Stimulated activated naive CD4-positive, alpha-beta T cell treated with Interleukin-2 at 50 U/mL for 16 hours (primary cell): ENCODE measurements at places on chromosomes 7 and 10.

DNA sequence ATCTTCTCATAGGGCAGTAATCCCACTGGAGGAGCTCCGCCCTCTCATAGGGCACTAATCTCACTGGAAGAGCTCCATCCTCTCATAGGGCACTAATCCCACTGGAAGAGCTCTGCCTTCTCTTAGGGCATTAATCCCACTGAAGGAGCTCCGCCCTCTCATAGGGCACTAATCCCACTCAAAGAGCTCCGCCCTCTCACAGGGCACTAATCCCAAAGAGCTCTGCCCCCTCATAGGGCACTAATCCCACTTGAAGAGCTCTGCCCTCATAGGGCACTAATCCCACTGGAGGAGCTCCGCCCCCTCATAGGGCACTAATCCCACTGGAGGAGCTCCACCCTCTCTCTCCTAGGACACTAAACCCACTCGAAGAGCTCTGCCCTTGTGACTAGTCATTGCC, 3.4 kb upstream of the FUOM start:
- no peak for DNase-seq

GRCh38 chr10:43156590-43157341, 18.5 kb downstream of the CSGALNACT2 start:
- no peak for DNase-seq

GRCh38 chr7:157523766-157524421, 187.1 kb downstream of the DNAJB6 start:
- DNase-seq = no peak

DNA sequence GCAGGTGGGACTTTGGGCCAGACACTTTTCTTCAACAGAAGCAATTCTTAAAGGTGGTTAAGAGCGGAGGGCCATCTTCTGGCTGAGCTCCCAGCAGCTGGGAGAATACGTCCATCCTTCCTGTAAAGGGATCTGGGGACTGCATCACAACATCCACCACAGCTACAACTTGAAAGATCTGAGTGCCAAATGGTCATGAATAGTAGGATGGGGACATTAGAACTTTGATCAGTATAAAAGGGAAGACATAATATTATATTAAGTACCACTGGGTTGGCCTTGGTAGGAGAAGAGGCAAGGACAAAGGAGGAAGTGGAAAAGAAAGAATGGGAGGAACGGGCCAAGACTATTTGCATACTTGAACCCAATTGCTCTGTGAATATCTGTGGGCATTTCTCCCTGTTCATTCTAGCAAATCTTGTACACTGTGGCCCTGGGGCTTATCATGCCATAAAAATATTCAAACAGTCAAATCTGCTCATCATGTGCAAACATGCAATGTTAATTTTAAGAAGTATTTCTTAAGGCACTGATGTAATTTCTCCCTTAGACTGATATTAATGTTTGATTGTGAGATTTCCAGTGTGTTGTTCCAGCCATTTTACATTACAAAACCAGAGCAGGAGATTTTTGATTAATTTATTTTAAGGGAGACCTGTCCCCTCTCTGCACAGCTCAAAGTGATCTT, 65.5 kb upstream of the CREB5 start:
- DNase-seq = no peak

GRCh38 chr10:62620491-62620890, 184.0 kb upstream of the ADO start:
- DNase-seq = no peak

- DNase-seq = no peak
Measured at GRCh38 chr7:49513911-49514310, 259.5 kb upstream of the VWC2 start.

DNA sequence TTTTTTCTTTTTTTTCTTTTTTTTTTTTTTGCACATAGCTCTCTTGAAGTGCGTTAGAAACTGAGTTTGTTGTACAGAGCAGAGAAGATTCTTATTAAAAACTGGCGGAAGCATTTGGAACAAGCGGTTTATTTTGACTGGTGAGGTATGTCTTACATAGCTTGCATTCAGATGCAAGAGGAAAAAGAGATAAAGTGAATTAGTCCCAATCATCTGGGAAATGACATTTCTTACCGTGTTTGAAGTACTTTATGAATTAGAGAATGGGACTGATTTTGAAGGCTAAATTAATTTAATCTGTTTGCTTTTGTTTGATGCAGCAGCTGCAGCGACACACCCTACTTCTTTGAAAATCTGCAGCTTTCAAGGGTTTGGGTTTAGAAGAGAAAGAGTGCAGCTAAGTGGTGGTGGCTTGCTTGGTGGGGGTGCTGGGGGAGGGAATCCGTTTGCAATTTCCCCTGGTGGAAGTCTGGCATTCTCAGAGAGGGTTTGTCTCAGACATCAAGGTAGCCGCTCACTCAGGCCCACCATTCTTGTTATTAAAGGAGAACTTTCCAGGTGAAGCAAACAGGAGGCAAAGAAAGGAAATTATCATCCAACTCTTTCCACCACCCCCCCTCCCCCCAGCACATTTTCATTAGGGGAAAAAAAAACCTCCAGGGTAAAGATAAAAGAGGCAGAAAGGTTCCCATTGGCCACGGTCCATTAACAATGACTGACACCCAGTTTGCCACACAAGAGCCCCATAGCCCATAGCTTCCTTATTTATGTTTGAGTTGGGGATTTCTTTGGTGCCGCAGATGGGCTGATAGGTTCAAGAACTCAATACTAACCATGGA, 231.7 kb downstream of the SKIDA1 start:
- DNase-seq = no peak

DNA sequence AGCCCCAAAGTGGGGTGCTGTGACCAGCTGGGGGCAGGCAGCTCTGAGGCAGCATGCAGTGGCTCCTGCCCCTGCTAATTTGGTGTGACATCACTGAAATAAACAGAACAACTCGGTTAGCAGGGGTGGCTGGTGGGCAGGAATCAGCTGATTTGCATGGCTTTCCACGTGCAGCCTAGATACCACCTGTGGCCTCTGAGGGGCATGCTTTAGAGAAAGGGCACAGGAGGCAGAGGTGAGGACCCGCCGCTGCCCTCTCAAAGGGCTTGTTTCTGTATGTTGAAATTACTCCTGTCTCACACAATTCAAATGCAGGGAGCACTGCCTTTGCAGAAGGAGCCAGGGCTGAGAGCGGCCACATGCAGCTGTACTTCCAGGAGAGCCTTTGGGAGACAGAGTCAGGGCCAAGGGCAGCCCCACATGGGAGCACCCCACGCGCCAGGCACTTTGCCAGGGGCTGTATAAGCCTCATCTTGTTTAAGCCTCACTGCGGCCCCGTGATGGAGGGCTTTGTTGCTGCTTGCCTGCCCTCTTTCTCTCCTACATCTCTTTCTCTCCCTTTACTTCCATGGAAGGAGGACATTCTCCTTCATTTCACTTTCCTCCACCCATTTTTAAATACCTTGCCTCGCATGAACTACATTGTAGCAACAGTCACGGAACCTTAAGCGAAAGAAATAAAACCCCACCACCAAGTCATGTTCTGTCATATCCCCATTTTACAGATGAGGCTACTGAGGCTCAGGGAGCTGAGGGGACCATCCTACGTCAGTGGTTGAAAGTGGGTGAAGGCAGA, 137.7 kb downstream of the ZMIZ1 start:
- no peak for DNase-seq

GRCh38 chr7:46557781-46558180, 636.7 kb upstream of the IGFBP3 start:
- no peak for DNase-seq

DNA sequence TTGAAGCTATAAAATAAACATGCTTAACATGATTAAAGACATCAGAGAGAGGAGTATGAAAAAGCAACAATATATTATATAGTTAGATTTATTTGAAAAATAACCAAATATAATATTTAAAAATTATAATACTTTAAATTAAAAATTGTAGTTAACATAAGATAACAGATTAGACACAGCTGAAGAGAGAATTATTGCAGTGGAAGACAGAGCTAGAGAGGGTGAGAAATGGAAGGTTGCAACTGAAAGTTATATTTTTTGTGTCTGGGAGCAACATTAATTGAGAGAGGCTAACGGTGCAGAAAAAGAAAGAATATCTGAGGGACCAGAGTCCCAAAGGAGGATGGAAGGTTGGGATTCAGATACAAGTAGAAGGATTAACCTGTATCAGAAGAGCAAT, 548.9 kb upstream of the FZD8 start:
- no peak for DNase-seq

- no peak for DNase-seq
Measured at GRCh38 chr10:106139915-106140314, 1024.6 kb downstream of the SORCS1 start.

DNA sequence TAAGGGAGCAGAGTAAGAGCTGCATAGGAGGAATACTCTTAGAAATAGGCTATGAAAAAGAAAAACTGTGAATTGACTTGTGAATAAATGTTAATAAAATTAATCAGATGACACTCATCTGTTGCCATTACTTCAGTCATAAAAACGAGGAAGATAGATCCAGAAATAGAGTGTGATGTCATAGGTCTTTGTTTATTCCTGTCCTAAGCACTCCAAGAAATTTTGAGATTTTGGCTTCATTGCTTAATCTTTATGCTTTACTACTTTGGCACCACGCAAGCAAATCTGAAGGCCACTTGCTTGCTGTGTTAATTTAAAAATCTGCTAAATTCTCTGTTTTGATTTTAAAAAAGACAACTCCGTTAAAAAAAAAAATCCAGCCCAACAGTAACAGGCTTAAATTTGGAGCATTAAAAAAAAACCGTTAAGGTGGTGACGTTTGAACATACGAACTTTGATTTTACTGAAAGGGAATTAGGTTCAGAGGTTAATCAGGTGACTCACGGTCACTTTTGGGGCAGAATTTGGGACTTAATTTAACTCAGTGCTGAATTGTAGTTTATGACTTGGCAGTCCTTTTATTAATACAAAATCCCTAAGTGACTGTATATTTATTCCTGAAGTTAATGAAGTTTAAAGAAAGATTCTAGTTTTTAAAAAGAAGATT, 3.4 kb downstream of the IFRD1 start:
- no peak for DNase-seq

GRCh38 chr10:73433538-73433867, at the start of gene MSS51:
MSS51 (minus strand) TSS chr10:73433561; CDS start chr10:73428284, 5,277 bp downstream.
- no peak for DNase-seq
